ENCODE measurements at places on chromosomes 4 and X.
A peak's percentile ranks its signal among the peaks of the same experiment; 100 is the strongest.

DNA sequence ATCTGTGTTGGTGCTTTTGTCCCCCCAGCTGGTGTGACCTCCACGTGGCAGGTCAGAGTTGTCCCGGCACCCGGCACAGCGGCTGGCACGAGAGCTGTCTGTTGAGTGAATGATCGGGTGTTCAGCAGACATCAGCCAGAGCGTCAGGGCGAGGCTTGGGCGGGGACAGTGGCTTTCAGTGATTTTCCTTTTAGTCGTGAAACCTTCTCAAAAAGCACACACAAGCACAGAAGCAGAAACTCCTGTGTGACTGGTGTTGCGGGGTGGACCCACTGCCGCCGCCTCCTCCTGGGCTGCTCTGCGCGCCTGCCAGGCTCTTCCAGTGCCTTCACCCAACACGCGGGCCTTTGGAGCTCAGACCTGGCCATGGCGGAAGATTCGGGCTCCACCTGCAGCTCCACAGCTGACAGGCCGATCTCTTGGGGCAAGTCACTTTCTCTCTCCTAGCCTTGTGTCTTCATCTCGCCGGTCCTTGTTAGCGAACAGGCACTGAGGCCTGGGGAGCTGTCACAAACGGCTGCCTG is 51.4 kb upstream of the HGFAC start:
- no peak for DNase-seq

DNA sequence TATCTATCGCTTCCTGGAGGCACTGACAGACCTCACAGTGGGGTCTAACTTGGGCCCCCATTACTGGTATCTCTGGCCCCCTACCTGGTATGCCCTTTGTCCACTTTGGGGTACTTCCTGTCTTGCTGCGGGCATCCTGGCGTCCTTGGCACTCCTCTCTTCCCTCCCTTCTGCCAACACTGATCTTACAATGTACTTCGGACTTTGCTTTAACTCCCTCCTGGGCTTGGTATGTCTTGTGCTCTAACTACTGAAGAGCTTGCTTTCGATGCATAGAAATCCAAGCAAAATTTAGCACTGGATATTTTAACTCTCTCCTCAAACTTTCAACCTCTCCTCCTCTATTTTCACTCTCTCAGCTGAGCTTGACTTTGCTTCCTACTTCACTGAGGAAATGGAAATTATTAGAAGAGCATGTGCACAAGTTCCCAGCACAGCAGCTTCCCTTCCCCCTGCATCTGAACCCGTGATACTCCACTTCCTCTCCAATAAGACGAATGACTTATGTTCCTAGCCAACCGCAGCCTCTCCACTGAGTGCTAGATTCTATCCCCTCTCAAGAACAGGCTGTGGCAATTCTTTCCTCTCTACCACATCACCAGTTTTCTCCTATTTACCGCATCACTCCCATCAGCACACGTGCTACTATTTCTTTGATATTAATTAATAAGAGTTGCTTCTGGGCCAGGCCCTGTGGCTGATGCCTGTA is 52.9 kb downstream of the SUPT20HL2 start:
- no peak for DNase-seq

DNA sequence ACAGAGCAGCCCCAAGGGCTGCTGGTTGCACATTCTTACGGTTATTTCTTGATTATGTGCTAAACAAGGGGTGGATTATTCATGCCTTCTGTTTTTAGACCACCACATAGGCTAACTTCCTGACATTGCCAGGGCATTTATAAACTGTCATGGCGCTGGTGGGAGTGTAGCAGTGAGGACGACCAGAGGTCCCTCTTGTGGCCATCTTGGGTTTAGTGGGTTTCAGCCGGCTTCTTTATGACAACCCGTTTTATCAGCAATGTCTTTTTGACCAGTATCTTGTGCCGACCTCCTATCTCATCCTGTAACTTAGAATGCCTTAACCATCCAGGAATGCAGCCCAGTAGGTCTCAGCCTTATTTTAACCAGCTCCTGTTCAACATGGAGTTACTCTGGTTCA is 212.4 kb upstream of the GRID2 start:
- no peak for DNase-seq

DNA sequence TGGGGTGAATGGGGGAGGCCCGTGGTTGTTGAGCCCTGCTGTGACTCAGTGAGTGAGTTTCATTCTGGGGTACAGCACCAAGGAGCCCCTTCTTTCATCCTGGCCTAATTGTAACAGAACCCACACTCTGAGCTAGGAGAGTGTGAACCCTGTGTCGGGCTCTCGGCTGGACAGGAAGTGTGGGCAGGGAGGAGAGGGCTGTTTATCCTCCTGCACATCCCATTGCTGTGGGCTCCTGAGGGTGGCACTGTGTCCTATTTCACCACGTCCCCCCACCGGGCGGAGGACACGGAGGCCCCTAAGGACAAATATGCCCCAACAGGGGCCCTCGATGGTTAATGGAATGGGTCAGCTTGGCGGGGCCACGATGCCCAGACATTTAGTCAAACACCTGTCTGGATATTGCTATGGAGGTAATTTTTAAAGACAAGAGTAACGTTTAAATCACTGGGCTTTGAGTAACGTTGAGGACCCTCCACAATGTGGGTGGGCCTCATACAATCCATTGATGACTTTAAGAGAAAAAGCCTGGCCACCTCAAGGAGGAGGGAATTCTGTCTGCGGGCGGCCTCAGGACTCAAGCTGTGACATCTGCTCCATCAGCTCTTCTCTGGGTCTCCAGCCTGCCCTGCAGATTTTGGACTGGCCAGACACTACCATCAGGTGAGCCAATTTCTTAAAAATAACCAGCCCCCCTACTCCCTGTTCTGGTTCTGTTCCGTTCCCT is 46.1 kb upstream of the SORCS2 start:
- DNase-seq, result no peak

- DNase-seq, result peak; percentile 20
Measured at GRCh38 chr4:110088670-110089069, 109.7 kb downstream of the ELOVL6 start.

DNA sequence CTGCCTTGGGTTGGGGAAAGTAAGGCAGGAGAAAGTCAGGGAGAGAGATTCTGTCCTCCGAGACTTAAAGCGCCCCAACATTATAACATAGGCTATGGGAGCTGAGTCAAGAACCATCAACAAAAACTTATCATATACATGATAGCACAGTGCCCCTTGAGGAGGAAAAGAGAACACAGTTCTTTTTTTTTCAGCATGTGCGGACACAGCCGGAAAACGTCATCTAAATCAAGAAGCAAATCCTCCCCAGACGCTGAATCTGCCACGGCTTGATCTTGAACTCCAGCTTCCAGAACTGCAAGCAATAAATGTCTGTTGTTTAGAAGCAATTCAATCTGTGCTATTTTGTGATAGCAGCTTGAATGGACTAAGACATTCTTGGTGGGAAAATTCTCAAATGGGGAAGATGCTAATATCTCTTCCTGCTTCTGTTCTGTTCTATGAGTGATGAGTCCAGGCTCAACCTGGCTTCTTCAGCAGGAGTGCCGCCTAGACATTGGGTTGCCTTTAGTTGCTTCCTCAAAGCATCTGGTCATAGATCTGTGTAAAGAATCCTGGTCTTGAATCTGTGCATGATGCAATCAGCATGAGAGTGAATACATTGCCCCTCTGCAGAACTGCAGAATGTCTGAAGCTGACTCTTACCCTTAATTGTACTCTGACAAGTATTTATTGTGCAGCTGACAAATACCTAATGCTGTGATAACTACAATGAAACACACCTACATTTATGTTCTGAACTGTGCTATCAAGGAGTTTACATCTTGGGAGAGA is 549.8 kb upstream of the PRKX start:
- no peak for DNase-seq

DNA sequence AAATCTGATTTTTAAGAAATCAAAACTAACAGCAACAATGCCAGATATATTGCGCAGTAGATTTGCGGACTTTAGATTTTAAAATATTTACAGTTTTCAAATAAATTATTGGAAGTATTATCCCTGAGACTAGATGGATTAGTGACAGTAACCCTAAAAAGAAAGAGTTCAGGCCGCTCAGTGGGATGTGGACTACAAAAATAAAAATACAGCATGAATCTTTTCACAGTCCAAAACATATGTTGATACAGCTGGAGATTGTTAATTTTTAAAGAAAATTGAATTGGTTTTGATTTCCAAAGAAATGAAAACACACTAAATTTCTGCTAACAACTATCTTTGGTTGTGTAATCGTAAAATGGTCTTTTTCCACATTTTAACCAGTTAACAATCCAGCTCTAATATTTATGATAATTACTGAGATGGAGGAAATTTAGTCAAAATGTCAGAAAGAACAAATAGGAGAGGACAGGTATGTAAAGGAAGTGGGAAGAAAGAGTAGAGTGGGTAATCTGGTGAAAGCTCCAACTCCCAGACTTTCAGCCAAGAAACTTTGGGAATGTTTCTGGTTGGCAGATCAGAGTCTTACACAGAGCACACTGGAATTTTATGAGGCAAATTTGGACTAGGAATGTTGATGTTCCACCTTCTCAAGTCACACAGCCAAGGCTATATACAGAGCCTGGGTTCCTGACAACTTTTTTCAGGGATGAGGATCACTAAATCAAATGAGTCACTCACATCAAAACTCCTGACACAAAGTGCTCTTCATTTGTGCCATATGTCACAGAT is 15.1 kb downstream of the C4orf36 start:
- no peak for DNase-seq

- peak; percentile 68 for DNase-seq
Measured at GRCh38 chr4:38762560-38762959, 20.2 kb downstream of the TLR10 start.

DNA sequence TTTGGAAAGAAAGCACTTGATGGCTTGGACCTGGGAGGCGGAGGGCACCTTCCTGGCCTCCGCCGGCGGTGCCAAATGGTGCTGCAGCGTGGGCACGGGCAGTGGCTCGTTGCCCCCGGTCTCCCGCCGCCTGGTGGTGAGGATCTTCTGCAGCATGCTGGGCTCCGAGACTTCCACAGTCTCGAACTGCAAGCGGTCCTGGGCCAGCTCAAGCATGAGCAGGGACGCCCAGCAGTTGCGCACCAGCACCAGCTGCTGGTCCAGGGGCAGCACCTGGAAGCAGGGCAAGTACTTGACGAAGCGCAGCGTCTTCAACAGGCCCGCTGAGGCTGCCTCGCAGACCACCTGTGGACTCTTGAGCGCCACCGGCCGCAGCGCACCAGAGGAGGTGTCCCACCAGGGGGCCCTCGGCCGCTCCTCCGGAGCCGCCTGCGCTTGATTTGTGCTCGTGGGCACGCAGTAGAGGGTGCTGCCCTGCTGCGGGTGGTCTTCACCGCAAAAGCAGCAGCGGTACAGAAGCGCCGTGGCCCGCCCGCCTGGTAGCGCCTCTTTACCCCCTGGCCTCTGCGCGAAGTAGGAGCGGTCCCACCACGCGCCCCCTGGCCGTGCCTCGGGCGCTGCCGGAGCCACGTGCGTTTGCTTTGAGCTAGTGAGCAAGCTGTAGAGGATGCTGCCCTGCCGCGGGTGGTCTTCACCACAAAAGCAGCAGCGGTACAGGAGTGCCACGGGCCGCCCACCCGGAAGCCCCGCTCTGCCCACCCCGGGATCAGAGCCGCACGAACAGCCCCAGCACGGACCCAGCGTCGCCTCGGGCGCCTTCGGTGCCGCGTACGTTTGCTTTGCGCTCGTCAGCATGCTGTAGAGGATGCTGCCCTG is 689 bp downstream of the NR0B1 start:
- DNase-seq, result no peak

DNA sequence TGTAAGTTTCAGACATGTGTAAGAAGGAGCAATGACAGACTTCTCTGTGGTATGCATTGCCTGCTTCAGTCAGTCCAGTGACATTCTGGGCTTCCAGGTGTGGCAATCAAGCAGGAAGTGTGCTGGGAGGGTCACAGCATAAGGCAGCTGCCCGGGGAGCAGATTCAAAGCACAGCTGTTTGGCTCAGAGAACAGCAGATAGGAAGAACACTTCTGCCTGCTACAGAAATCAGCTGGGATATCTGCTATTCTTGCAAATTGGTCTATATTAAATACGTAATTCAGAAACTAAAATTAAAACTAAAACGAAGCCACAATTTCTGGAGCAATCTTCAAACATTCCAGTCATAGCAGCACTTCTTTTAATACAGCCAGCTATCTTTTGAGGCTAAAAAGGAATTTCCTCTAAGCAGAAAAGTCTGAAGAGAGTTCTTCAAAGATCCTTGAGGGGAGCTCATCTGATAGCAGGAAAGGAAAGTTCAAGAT is 47.5 kb upstream of the GALNT7 start:
- peak; percentile 7 for DNase-seq

GRCh38 chr4:153223427-153223801 is 19.2 kb downstream of the TRIM2 start:
- no peak for DNase-seq

- peak; percentile 48 for DNase-seq
Measured at GRCh38 chr4:184824081-184824775, 1.5 kb downstream of the ACSL1 start.

GRCh38 chr4:143782521-143782920 is 82.0 kb upstream of the FREM3 start:
- no peak for DNase-seq

- no peak for DNase-seq
Measured at GRCh38 chr4:67687636-67688035, 13.3 kb downstream of the UBA6 start.

- no peak for DNase-seq
Measured at GRCh38 chrX:153824348-153824747, 6.0 kb downstream of the PDZD4 start.

- no peak for DNase-seq
Measured at GRCh38 chr4:173236301-173236700, 67.7 kb downstream of the GALNT7 start.

- no peak for DNase-seq
Measured at GRCh38 chr4:174349156-174349555, 65.4 kb downstream of the CEP44 start.

- DNase-seq, result no peak
Measured at GRCh38 chrX:11346121-11346682, 53.0 kb downstream of the AMELX start.
